Activated CD4-positive, CD25-positive, alpha-beta regulatory T cell (primary cell): ENCODE measurements at places on chromosomes 1 and 21.

DNA sequence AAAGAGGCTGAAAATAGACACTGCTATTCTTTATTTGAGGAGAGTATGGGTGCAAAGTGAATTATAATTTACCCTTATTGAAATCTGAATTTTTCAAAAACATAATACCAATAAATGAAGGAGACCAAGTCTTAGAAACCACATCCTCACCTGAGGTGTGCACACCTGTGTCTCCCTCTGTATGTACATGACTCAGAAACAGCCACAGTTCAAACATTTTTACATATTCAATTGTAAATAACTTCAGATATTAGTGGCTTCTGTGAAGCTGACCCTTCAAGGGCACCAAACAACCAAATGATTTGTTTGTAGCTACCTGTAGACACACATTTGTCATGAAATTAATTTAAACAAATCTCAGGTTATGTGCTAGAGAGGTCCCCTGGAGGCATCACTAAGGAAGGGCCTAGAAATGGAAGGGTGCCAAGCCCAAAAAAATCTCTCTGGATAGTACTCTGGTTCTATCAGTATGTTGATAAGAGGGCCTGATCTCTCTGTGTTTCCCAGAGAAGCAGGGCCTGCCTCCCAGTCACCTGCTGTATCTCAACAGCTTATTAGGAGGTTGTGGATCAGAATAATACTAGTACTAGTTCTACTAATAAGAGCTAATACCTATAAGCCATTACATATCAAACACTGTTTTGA lies 28.1 kb downstream of the ERI3 start:
- DNase-seq = no peak

- no peak for DNase-seq
Measured at GRCh38 chr1:214603819-214604252, 841 bp downstream of the CENPF start.

DNA sequence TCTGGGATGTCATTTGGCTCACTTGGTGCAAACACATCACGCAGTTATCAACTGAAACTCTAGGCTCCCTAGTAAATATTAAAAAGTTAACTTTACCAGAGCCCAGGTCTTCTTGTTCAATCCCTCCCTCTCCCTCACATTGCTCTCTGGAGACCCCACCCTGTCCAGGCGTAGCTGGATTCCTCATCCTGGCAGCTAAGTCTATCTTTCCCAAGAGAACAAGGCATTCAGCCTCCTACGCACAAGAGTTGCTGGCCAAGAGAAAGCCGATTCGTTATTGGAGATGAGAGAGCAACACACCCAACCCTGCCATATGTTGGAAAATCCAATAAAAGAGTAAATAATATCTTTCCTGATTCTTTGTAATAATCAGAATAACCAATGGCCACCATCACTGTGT lies 117.9 kb downstream of the SLC30A10 start:
- no peak for DNase-seq

GRCh38 chr1:43864111-43865045 lies 69.2 kb upstream of the ARTN start:
- no peak for DNase-seq

- no peak for DNase-seq
Measured at GRCh38 chr1:185894791-185895190, 160.6 kb downstream of the HMCN1 start.

DNA sequence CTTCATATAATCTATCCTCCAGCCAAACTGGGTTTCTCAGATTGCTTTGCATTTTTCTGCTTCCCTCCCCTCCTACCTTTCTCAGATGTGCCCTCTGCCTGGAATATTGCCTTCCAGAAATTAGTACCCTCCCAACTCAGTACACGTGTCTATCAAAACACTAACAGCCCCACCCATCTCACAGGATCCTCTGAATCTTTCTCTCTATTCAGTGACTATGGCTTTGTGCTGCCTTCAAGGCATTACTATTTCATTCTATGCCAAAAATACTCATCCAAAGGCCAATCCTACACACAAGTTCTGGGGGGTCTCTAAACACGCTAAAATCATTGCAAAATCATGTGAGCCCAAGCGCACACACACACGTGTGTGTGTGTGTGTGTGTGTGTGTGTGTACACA lies 58.4 kb downstream of the ZNF281 start:
- no peak for DNase-seq

- DNase-seq = no peak
Measured at GRCh38 chr1:231612393-231613089, 14.0 kb upstream of the DISC1 start.
